ENCODE measurements at places on chromosomes 6 and 20.

GRCh38 chr6:14513496-14514393 is 396.2 kb downstream of the CD83 start:
- DNase-seq, result no peak

DNA sequence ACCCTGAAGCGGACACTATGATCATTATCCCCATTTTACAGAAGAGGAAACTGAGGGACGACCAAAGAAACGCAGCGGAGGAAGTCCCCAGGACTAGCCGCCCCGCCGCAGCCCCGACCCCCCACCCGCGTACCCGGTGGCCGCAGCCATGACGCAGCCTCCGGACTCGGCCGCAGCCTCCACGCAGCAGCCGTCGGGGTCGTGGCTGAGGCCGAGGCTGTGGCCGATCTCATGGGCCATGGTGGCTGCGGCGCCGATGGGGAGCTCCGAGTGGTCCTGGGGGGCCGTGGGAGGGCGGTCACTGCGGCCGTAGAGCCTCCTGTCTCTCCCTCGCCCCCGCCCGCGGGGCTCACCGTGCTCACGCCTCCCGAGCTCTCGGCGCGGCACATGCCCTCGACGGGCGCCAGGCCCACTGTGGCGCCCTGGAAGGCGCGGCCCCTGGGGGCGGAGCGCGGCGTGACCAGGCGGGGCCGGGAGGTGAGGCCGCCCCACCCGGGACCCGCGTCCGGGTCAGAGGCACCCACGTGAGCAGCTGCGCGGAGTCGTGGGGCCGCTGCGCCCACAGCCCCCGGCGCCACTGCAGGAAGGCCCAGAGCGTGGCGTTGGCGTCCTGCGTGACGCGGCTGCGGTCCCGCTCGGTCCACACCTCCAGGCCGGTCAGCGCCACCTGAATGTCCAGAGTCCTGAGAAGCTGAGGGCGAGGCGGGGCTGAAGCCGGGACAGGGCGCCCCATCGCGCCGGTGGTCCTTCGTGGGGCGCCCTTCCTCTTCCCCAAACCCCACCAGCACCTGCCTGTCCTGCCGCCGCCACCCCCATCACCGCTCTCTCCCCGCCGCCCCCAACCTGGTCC is 8.4 kb downstream of the ADAM33 start:
- DNase-seq, result peak; percentile 68

GRCh38 chr6:57267586-57268293 is 45.6 kb upstream of the RAB23 start:
- peak; percentile 57 for DNase-seq

DNA sequence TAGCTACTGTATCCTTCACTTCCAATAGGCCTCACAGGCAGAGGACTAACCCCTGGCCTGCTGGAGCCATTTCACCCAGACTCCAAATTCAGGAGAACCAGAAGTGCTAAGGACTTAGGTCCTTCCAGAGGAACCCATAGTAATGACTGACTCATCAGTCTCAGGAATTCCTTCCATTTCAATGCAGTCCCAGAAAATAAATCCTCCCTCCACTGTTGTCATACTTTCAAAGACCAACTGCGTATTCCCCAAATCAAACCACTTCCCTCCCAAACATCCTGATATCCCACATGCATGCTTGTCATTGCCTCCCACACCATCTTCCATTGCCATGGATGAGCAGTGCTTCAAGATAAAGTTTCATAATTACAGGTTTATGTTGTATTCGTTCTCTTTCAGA is 31.8 kb upstream of the NT5E start:
- DNase-seq, result no peak

- no peak for DNase-seq
Observed at GRCh38 chr6:31163922-31164321, 5.5 kb downstream of the TCF19 start.

- peak; percentile 70 for DNase-seq
Observed at GRCh38 chr6:168641446-168641845, 200.5 kb downstream of the SMOC2 start.

DNA sequence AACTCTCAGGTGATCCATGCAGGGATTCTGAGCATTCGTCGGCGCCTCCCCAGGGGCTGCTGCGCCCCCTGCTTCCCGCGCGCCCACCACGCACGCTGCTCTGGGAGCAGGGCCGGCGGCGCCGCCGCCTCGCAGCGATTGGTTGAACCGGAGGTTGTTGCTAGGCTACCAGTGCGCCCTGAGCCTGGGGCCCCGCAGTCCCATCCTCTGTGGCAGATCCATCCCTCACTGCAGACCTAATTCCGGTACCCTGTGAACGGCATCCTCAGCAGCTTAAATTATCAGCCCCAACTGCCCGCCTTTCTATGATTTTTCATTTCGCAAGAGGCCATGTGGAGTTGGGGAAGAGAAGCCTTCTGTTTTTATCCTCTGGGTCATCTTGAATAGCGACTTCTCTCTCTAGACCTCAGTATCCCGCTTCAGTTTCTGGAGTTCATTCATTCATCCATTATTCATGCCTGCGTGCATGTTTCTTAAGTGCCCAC is 15.4 kb downstream of the PNPLA1 start:
- DNase-seq, result peak; percentile 96

DNA sequence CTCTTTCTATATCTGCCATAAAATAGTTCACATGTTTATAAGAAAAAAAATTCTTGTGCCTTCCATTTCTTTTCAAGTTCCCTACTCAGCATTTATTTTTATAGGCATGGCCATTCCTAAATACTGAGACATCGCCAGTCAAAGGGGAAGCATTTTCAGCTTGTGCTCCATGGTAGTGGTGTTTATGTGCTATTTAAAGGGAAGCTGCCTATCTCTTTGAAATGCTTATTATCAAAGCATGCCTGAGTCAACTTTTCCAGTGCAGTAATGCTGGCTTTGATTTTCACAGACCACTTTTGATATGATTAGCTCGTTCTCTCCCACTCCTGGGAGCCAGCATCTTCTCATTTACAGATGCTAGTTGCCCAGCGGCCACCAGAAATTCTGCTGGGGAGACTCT is 124.1 kb upstream of the RIN2 start:
- no peak for DNase-seq

DNA sequence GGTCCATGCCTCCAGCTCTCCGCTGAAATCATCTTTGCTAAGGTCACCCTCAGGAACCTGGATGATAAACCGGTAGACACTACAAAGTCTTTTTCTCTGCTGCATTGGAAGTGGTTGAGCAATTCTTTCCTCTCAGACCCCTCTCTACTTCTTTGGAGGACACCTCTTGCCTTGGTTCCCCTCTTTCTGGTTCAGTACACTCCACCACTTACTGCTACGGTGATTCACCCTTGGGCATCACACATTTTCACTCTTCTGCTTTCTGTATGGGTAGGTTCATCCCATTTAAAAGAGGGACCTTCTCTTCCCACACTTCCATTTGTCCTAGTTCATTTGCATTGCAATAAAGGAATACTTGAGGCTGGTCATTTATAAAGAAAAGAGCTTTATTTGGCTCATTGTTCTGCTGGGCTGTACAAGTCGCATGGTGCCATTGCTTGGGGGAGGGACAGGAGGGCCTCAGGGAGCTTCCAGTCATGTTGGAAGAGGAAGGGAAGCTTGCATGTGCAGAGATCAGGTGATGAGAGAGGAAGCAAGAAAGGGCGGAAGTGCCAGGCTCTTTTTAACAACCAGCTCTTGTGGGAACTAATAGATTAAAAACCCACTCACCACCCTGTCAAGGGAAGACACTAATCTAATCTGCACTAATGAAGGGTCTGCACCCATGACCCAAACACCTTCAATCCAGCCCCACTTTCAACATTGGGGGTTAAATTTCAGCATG is 149.7 kb upstream of the TMEM170B start:
- no peak for DNase-seq

DNA sequence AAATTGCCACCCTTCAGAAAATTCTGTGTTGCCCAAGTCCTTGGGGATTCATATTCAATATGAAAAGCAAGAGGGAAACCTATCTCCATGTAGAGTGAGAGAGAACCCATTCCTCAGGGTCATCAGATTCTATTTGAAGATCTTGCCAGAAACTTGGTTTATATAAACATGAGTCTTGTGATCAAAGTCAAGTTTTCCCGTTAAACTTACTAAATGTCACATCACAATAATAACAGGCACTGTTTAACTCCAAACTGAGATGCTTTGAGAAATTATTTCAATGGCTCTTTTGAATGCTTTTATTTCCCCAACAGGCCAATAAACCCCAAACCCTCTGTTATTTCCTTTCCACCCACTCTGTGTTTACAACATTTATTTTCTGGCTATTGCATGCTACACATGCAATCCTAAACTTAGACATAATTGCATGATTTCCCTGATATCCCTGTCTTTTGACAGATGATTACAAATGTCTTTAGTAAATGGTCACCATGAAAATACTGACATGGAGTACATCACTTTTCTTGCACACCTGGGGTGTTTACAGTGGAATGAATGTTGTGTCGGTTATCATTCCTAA is 31.1 kb upstream of the SSTR4 start:
- no peak for DNase-seq

DNA sequence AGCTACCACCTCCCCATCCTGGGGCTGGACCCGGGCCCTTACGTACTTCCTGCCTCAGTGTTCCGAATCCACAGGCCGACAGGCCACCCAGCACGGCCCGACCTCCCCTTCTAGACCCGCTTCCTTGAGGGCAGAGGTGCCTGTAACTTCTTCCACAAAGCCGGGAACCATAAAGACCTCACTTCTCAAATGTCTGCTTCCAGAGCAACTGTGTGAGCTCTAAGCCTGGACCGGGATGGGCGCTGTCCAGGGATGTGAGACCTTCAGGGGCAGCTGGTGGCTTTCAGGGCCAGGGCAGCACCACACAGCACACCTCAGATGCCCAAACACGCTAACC is 9.3 kb downstream of the SLC2A4RG start:
- peak; percentile 53 for DNase-seq

DNA sequence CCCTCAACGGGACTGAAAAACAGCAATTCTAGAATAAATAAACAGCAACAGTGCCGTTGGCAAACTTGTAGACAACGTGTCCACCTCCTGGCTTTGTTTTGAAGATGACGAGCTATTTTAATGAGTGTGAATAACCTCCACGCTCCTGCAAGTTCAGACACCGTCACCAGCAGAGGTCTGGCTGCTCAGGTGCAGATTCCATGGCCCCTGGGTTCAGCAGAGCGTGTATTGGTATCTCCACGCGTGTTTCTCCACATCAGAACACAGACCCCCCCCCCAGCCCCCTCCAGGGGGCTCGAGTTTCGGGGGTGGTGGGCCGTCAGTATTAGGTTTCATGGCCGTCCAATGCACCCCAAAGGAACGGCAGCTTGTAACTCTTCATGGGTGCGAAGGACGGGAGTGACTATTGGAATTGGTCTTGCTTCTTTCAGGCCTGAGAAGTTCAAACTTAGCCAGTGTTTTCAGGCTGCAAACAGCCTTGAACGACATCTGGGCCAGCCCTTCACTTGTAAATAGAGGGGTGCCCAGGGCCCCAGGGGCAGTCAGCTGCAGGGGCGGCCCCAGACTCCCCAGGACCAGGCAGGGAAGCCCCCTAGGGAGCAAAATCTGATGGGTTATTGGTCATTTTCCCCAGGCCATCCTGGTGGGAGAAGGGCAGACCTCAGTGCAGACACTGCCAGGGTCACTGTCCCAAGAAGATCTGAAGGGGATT is 308.6 kb downstream of the TAF4 start:
- DNase-seq, result no peak

- no peak for DNase-seq
Observed at GRCh38 chr20:23207826-23208540, 121.9 kb upstream of the CD93 start.

DNA sequence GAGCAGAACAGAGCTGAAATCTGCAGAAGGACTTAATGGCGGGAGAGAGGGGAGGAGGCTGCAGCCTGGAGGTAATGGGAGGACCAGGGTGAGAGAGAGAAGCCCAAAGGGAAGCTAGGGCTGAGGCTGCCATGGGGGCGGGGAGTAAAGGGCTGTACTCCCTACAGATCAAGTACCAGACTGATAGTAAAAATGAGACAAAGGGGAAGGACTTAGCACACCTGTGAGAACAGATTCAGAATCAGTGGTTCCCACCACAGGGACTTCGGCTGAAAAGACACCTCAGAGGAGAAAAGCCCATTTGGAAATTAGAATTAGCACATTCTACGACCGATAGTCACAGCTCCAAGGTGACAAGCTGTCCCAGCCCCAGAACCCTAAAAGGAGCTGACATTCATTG is 6.4 kb upstream of the TBXT start:
- peak; percentile 31 for DNase-seq

- DNase-seq, result no peak
Observed at GRCh38 chr20:53833333-53834061, 236.9 kb downstream of the BCAS1 start.

- peak; percentile 23 for DNase-seq
Observed at GRCh38 chr6:65776332-65776731, 69.3 kb upstream of the EYS start.

DNA sequence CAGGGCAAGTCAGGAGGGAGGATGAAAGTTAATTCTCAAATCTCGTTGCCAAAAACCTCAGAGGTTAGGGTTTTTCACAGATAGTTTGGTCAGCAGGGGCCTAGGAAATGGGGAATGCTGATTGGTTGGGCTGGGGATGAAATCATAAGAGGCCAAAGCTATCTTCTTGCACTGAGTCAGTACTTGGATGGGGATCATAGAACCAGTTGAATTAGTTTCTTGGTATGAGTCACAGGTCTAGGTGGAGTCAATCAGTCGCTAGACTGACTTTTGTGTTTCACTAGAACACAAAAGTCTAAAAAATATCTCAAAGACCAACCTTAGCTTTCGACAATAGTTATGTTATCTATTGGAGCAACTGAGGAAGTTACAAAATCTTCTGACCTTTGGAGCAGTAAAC is 368.5 kb downstream of the TBC1D32 start:
- DNase-seq, result no peak

DNA sequence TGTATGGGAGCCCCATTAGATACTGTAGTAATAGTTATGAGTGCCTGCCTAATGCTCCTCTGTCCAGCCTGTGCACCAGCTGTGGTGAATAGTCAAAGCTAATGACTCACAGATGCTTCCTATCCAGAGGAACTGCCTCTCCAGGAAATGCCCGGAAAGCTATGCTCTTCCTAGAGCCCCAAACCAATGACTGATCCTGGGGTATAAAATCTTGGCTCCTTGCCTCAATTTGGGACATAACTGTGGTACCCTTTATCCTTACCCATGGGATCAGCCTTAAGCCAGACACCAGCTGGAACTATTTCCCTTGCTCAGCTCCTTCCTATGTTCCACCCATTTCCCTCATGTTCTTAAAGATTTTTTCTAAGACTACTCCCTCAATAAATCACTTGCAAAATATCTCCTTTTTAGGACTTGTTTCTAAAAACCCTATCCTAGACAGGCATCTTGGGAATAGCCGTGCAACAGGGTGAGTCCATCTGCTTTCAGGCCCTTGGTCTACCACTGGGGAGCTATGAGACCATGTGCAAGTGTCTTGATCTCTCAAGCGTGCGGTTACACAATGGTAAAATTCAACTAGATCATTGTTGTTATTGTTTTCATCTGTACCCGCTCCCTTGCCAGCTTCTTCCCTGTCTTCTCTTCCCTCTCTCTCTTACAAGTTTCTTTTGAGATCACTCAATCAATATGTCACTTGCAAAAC is 283.7 kb downstream of the BTBD3 start:
- DNase-seq, result no peak
